ENCODE measurements at places on chromosomes 7 and 10.
A peak's percentile ranks its signal among the peaks of the same experiment; 100 is the strongest.

DNA sequence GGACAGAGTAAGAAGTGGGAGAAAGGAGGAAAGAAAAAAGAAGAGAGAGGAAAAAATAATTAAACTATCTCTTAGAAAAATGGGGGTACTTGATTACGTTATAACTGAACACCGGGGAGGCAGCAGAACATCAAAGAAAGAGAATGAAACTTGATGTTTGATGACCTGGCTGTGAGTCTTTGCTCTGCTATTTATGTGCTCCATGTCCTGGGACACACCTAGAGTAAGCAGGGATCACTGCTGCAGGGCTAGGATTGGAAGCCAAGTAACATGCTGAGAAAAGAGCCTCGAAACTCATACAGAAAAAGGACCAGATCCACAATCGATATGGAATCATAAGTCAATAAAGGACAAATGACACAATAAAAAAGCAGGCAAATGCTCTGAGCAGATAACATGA, 56.7 kb upstream of the COL13A1 start:
- no peak for DNase-seq

DNA sequence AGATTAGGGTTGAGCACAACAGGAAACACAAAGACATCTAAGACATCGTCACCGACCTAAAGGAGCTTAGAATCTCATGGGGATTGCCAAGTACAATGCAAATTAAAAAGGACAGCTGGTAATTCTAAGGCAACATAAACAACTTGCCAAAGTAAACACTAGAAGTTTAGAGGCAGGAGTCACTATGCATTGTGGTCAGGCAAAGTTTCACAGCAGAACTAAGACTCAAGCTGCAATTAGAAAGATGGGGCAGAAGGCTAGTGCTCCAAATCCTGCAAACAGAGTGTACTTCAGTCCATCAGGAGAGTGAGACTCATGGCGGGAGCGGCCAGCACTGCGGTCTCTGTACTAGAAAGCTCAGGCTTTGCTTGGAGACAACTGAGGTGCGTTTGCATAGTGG, 52.7 kb downstream of the HIPK2 start:
- DNase-seq, result no peak

DNA sequence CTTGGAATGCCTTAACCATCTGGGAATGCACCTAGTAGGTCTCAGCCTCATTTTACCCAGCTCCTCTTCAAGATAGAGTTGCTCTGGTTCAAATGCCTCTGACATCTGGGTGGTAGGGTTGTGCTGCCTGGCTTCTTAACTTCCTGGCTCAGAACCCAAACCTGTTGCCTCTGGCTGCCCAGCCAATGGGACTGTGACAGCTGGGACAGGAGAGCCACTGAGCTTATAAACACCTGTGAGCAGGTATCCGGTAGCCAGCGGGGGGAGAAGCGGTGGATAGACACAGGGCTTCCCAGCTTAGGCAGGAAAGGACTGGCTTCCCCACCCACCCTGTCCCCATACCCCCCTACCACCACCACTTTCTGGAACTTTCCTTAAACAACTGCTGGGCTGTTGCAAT, 115.8 kb upstream of the CARD11 start:
- DNase-seq, result no peak

GRCh38 chr7:26409661-26410547, 118.2 kb downstream of the SNX10 start:
- DNase-seq, result no peak

GRCh38 chr10:121027371-121027770, 176.2 kb downstream of the WDR11 start:
- DNase-seq, result no peak

DNA sequence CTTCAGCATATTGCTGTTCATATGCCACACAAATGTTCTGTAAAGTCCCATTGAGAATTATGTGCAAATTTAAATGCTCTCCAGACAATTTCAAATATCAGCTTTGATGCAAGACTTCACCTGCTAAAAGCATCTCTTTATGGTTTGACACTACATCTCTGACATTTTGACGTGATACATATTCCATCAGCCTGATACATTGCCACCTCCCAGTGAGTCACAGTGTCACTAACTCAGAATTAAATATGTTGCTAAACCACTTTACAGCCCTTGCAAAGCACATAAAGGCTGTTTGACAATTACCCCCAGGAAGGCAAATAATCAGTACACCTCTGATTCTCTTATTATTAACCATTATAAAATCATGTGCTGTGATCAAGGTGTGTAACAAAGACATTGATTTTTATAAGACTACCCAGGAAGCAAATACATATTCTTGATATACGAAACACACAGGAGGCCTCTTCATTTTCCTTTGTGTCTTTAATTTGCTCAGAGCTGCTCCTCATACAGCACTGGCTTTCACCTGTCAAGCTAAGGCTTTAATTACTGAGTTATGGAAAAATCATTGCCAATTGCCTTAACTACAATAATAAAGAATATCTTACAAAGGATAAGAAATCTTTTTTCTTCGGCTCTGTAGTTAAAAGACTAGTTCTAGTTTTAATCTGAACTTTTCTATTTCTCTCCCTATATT, 547.5 kb upstream of the C7orf33 start:
- no peak for DNase-seq

DNA sequence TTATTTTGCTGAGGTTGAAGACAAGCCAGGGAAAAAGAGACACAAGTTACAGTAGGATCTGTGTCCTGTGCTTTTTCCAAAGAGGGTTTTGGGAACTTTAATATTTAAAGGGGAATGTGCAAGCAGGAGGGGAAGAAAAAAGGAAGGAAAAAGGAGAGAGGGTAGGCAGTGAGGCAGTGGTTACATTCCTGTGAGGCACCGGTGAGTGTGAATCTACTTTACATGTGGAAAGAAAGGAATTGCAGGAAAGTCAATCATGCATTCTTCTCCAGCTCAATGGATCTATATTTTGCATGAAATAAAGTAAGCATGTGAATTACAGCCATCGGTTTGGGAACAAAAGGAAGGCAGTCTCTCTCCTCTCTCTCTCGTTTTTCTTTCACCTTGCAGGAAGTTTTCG, 12.6 kb upstream of the DYNC2I1 start:
- DNase-seq, result no peak

GRCh38 chr10:132241496-132241895, 54.7 kb downstream of the DPYSL4 start:
- DNase-seq, result no peak

GRCh38 chr10:94061026-94061425, 67.3 kb downstream of the PLCE1 start:
- DNase-seq, result no peak

- DNase-seq, result no peak
These were observed 21.4 kb downstream of the STEAP1 start for GRCh38 chr7:90175667-90176066.

GRCh38 chr7:45980973-45981372, 59.9 kb upstream of the IGFBP3 start:
- DNase-seq, result no peak

DNA sequence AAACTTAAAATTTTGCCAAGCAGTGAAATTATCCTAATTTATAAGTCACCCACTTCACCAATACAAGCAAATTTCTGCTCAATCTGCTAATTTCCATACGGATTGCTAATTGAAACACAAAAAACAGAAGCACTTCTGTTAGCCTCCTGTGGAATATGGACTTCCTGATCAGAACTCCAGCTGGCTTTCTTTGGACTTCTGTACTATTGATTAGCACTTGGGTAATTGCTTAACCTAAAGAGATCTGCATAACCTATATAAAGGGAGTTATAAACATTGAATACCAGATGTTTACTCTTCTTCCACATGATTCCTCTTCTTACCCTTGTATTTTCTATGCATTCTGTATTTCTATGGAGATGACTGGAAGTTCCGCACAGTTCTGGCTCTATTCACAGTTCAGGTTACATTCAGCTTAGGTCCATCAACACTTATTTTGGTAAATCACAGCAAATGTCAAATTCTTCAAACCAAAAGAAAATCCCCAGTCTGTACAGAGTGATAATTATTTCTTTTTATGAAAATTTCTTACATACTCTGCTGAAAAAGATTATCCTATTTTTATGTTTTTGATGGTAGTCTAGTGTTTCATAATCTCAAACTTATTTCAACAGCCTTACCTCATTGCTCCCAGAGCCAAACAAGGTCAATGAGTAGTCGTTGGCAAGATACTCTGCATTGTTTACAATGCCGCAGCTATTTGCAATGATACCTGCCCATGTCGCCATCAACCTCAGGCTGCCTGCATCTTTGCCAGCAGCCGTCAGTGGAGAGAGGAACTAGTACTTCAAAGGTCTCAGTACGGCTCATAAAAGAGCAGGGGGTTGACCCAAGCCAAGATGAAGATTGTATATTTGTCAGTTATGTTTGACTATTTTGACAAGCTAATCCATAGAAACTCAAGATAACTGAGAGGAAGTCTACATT, 225.6 kb downstream of the AHR start:
- DNase-seq, result no peak

DNA sequence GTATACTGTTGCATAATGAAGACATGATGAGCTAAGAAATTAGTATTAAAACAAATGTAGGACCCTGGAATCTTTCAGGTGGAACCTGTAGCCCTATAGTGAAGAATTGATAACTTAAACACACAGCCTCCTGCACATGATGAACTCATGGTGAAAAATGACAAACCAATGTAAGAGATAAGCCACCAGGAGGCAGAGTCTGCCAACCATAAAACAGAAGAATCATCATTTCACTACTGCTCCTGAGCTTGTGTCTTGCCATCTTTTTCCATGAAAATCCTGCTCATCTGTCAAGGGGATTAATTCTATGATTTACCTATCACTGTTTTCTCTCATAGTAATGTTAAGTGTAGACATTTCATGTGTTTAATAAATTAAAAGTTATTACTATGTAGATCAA, 363.9 kb downstream of the MALRD1 start:
- DNase-seq, result no peak

GRCh38 chr10:131977323-131978096, 4.2 kb downstream of the BNIP3 start:
- DNase-seq, result no peak

- DNase-seq, result no peak
These were observed 353.5 kb downstream of the ELMO1 start for GRCh38 chr7:37095122-37095521.

- DNase-seq, result peak; percentile 97
These were observed 443.2 kb upstream of the SEMA3A start for GRCh38 chr7:84637568-84638338.

DNA sequence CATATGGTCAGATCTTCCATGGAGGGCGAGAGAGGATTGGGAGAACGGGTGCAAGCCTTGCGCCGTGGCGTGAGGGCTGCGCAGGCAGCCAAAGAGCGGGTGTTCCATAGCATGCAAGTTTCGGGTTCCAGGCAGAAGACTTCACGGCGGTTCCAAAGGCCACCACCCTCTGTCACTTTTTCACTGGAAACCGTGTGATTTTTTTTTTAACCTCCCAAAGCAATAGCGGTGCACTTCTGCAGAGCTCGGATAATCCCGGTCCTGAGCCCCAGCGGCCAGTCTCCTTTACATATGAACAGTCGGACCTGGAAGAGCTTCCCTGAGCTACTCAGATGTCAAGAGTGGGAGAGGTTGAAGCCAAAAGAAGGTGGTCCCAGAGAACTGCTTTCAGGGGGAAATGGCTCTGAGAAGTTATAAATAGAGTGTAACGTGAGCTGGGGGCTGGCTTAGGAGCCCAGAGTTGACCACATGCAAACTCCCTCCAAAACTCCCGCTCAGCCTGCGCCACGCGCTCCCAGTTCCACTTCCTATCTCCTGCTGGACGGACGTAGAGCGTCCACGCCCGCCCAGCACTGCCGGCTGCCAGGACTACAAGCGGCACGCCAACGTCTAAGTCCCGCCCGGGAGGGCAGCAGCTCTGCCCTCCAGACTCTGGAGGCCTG, at the start of gene MEOX2:
Gene MEOX2, minus strand, starts transcription at position 389 of the 662 bp plus-strand sequence. Its CDS starts 281 bp downstream, at position 108.
- no peak for DNase-seq

- no peak for DNase-seq
These were observed 57.8 kb downstream of the MICU1 start for GRCh38 chr10:72567889-72568640.

DNA sequence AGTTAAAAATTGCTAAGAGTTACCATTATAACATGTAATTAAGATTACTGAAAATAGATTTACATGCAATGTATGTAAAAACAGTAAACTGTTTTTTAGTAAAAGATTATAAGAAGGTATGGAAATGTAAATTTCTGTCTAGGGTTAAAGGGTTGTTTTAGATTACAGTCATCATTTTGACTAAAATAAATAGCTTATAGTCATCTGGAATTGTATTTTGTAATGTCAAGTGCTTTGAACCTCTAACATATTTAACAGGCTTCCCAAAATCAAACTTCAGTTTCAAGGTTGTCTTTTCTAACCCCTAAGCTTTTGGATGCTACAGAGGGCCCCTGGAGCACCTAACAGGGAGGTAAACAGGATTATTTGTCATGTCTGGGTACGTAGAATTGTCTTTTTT, 35.0 kb upstream of the ZNF746 start:
- no peak for DNase-seq

GRCh38 chr10:107072786-107073185, 91.7 kb downstream of the SORCS1 start:
- DNase-seq, result no peak

Measured in glomerular endothelial cell (primary cell).